NCI-H1436 (cell line): ENCODE measurements at places on chromosomes 5 and 9.

- DNase-seq = no peak
Measured at GRCh38 chr9:38296807-38297206, 95.7 kb upstream of the ALDH1B1 start.

GRCh38 chr5:143057580-143057999 lies 287.4 kb downstream of the ARHGAP26 start:
- DNase-seq = no peak

GRCh38 chr5:18772475-18772874 lies 1138.2 kb downstream of the TAF11L14 start:
- no peak for DNase-seq

DNA sequence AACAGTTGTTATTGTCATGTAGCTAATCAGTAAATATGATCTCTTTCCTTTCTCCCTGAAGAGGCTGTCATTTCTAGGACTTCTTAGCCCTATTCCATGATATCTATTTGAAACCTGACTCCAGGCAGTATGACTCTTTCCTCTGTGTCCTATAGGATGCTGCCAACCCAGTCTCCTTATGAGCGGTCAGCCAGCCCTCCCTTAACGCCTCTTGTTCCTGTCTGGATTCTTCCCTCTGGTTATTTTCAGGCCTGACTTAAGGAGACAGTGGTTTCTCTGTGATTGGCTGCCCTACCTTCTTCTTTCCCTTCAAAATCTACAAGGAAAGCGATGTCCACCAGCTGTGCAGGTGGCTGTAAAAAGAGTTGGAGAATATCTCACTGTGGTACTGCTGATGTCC lies 19.4 kb upstream of the C5orf63 start:
- no peak for DNase-seq

DNA sequence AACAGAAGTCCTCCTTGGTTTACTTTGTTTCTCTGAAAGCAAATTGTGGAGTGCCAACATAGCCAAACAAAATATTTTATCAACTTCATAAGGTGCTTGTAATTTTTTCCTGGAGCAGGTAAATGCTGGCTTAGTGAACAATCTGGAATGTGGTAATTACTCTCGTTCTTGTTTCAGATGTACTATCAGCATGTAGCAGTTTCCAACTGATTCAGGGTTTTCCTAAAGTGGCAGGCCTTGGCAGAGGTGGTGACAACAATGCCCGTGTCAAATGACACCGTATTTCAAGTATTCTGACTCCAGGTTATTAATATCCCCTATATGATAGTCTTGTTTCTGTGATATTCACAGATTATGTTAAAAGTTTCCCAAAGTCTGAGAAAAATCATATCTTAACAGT lies 1.2 kb downstream of the C9orf72 start:
- no peak for DNase-seq

- no peak for DNase-seq
Measured at GRCh38 chr9:93417538-93417937, 33.9 kb upstream of the FAM120A start.
